ENCODE measurements at places on chromosomes 12 and 14.
A peak's percentile ranks its signal among the peaks of the same experiment; 100 is the strongest.

- DNase-seq = no peak
Observed at GRCh38 chr12:80443974-80444666, at the start of gene PTPRQ. PTPRQ (plus strand) TSS chr12:80444235; CDS start chr12:80444346, 111 bp downstream.

- DNase-seq = no peak
Observed at GRCh38 chr12:118537481-118537917, 161.1 kb downstream of the SUDS3 start.

- no peak for DNase-seq
Observed at GRCh38 chr14:59698793-59699192, 122.2 kb upstream of the CCDC175 start.

DNA sequence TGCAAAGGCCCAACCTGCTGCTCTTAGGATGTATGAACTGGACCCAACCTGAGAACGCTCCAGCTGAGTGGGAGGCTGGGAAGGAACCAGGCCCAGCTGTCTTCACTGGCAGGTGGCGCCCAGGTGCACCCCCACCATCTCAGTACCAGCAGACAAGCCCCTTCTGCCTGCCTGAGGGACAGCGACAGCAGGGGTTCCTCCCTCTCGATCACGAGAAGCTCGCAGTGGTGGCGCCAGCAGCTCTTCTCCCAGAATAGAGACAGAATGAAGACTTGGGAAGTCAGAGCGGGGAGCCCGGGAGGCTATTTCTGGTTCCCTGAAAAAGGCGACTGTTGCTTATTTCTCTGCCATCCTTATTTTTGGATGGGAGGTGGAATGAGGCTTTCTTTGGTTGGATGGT, 46.5 kb downstream of the CHGA start:
- no peak for DNase-seq

- no peak for DNase-seq
Observed at GRCh38 chr12:47814539-47815170, 5.0 kb downstream of the HDAC7 start.

GRCh38 chr12:117284140-117284539, 77.3 kb downstream of the NOS1 start:
- DNase-seq = no peak

DNA sequence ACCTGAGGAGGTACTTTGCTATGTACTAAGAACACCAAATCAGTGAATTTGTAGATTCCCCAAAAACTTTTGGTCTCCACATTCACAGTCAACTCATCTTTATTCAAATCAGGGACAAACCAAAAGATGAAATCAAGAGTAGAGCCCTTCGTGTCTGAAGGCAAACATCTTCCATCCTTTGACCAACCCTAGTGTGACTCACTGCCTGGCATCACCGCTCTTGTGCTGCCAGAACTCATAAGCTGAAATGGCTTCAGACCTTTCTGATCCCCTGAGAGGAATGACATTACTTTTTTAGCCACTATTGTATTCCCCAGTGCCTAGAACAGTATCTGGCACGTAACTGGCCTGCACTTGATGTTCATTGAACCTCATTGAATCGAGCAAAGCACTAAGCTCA, 50.1 kb downstream of the GOLGA5 start:
- no peak for DNase-seq

DNA sequence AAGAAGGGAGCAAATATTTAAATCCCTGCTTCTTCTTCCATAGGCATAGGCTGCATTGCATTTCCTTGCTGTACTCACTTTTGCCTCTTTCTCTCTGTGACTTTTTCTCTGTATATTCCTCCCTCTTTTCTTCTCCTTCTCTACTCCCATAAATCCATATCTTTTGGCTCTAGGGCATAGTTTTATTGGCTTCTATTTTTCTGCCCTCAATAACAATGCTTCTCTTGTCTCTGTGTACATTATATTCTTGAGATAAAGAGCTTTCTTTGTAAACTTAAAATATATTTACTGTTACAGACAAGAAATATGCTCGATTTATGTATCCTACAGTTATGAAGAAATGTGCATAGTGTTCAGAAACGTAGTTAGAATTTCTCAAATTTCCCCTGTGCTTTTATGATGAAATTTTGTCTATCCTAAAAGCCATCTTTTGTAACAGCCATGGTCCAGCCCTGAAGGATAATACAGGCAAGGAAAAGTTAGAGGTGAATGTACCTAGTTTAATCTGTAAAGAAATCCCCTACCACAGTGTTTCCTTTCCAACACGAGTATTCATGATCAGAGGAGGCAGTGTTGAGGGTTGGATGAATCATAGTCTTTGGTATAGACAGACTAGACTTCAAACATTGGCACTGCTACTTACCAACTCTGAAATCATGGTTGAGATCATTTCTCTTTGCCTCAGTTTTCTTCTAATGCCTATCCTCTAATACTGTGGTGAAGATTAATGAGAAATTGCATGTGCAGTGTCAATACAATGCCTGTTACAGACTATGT, 173.3 kb upstream of the FAR2 start:
- DNase-seq = no peak

GRCh38 chr14:50624447-50624846, 43.7 kb downstream of the SAV1 start:
- no peak for DNase-seq

GRCh38 chr14:89382901-89383845, 33.9 kb downstream of the FOXN3 start:
- DNase-seq = no peak

DNA sequence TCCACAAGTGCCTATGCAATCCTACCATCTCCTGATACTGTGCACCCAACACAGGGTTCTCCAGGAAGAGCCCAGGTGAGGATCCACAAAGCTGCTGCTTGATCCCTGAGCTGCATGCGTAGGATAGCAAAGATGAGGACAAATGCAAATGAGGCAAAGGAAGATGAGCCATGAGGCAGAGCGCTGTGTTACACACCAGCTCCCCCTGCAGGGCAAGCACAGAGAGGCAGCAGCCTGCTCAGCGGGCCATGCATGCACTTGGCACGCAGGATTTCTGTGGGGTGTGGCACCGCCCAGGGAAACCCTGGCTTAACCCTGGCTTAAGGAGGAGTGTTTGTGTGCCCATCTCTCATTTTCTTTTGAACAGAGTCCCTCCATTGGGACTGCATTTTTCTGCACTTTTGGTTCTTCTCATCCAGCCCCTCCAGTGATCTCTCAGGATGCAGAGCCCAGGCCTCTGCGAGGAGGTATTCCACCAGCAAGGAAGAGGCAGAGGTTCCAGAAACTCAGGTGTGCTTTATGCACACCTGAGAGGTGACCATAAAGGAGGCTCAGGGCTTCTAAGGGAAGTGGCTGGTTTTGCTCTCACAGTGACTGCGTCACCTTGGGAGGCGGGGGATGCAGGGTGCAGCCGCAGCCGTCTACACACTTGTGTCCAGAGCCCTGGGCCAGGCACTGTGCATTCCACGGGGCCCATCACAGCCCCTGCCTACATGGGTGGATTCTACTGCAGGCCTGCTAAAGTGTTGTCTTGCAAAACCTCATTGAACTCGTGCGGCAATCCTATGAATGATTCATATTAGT, 973.3 kb upstream of the TMEM132C start:
- no peak for DNase-seq

DNA sequence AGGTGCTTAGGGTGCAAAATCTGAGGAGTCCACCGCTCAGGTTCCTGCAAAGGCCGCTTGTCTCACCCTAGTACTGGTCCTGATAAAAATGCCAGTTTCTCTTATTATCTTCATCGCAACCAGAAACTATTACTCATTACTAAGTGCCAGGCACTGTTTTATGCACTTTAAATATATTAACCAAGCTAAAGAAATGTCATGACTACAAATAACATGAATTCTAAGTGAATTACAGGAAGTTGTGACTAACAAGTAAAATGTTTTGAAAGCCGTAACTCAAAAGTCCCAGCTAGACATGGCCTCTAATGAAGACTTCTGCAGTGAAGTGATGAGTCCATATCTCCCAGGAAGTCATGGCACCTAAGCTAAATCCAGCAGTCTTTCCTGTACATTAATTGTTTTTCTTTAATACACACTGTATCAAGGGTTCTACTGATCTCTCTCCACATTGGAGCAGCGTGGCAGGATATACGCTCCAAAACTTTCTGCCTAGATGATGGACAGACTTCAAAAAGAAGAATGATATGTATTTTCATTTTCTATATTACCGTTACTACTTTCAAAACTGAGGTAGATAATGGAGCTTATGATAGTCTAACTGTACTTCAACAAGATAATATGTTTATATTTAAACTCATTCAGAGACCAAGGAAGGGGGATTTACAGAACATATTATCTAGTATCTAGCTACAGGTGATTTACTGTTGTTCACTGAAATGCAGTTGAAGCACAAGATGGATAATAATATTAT, 117.3 kb upstream of the ARID2 start:
- no peak for DNase-seq

GRCh38 chr12:49232940-49233841, 31.7 kb upstream of the TUBA1C start:
- peak; percentile 43 for DNase-seq

DNA sequence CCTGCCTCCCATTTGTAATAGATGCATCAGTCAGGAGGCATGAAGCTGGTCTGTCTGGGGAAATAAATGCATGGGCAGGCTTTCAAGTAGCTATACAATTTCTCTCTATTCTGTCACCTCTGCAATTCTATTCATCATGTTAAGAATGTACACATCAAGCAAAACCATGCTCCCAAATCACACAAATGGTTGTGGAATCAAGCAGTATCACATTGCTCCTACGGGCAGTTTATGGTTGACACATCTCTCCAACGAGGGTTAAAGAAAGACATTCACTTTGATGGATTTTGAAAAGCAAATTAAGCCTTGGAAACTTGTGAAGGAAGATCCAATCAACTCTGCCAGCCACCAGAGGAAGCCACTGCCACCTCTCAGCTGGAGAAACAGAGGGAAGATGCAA, 1277.4 kb upstream of the TMEM132C start:
- no peak for DNase-seq

GRCh38 chr12:100793182-100793581, 1.4 kb upstream of the ANO4 start:
- DNase-seq = no peak

DNA sequence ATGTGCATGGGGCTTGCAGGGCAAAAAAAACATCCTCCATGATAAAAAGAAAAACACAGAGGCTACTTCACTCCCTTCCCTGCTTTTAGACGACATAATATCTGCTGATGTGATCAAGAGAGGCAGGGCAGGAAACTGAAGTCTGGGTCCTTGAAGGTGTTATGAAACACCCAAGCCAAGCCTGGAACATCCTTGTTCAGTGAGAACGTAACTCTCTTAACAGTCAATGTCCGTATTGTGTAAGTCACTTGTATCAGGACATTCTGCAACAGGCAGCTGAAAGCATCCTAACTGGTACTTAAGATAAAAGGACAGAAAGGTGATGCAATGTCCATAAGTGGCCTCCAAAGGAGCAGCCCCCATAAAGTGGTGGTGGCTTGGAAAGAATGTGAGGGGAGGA, 20.0 kb downstream of the KCNK10 start:
- DNase-seq = no peak

- no peak for DNase-seq
Observed at GRCh38 chr12:3593906-3594483, 103.0 kb downstream of the PRMT8 start.

- no peak for DNase-seq
Observed at GRCh38 chr12:26770239-26771070, 62.5 kb downstream of the ITPR2 start.

DNA sequence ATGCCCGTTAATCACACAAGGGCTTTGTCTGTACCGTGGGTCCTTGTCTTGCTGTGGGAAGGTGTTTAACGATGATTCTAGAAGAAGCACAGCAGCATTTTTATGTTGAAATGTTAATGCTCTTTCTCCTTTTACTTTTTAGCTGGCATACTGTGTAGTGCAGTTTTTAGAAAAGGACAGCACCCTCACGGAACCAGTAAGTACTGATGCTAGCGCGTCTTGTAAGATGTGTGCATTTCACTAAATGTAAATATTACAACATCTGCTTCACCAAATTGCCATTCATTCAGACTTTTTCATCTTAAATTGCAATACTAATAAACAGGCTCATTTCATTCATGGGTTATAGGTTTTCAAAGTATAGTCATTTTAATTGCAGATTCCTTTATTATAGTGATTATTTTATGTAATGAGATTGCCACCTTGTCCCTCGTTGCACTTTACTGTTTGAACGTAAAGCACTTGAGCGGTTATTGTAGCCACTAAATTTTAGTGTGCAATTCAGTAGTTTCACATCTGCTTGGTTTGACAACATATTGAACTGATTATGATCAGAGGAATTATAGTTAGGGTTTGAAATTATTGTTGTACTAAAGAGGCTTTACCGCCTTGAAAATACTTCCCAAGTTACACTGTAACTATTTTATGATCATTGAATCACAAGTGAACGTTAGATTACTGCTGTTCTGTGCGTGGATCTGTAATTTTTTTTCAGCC, 69.8 kb upstream of the DYNC1H1 start:
- DNase-seq = no peak

DNA sequence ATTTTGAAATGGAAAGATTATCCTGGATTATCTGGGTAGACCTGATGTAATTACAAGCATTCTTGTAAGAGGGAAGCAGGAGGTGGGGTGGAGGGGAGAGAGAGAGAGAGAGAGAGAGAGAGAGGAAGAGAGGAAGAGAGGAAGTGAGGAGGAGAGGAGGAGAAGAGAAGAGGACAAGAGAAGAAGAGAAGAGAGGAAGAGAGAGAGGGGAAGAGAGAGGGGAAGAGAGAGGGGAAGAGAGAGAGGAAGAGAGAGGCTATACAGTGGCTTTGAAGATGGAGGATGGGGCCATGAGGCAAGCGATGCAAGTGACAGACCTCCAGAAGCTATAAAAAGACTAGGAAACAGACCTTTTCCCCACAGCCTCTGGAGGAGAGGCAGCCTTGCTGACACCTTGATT, 13.7 kb upstream of the CHST11 start:
- DNase-seq = no peak

- no peak for DNase-seq
Observed at GRCh38 chr12:99205111-99205510, 442.4 kb upstream of the GARIN6 start.

DNA sequence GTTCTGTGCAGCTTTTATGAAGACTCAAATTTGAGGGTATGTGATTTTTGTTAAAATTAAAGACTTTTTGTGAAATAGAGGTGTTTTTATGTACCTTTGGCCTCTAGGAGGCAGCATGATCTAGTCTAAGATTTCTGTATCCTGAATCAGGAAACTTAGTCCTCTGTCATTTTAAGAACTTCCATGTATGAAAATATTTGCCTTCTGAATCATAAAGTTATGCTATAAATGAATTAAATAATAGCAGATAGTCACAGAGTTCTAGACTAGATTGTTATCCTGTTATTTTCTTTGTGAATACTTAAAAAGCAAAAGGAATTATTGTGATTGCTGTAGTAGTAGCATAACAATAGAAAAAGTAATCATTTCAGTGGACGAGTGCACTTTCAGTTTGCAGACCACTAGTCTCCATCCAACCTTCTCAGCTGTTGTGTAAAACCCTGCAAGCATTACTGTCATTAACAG, 56.3 kb downstream of the FGD4 start:
- DNase-seq = peak; percentile 71

- DNase-seq = peak; percentile 24
Observed at GRCh38 chr12:106301611-106302321, 767 bp upstream of the TCP11L2 start.
